ENCODE measurements at places on chromosomes 6 and 20.

DNA sequence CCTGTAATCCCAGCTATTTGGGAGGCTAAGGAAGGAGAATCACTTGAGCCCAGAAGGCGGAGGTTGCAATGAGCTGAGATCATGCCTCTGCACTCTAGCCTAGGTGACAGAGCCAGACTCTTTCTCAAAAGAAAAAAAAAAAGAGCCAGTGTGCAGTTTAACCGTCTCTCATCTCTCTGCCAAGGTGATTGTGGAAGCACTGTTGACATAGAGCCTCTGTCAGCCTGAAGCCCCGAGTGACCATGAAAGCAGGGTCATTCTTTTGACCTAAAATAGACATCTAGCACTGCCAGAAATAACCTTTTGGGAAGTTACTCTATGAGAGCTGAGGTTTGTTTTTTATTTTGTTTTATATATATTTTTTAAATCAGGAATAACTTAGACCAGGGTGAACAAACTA, 7.4 kb downstream of the DEFB127 start:
- no peak for DNase-seq

DNA sequence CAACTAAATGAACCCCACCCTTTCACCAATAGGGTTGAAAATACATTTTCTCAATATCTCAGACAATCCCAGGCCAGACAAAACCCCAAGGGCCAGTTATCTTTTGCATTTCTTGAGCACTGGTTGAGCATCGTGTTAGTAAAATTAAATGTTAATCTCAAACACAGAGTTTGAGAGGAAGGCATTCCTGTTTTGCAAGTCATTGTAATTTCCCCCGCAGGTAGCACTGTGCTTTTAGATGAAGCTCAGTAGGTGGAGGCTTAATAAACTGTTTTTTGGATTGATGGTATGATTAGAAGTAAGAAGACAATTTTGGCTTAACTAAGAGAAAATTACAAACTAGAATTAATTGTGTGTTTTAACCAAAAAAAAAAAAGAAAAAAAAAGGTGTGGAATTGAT, 998.6 kb upstream of the FLRT3 start:
- no peak for DNase-seq

- DNase-seq, result no peak
These were observed 67.8 kb downstream of the SCAND1 start for GRCh38 chr20:35886537-35886936.

DNA sequence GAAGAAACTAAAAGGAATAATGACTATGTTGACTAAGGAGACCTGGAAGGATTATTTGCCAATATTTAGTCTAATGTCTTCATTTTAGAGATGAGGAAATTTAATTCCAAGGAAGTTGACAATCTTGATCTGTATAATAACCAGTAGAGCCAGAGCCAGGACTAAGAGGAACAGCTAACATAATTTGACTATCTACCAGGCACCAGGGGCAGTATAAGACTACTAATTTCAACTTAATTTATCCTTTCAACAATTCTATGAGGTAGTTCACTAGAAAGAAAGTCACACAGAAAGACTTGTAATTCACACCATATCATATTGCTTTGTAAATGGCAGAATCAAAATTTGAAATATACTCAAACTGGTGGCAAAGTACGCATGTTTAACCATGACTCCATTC, 273.0 kb upstream of the STXBP5 start:
- no peak for DNase-seq

- no peak for DNase-seq
These were observed 226.0 kb downstream of the TPBG start for GRCh38 chr6:82589509-82590206.

GRCh38 chr6:25315194-25316177, 36.3 kb downstream of the CARMIL1 start:
- no peak for DNase-seq

DNA sequence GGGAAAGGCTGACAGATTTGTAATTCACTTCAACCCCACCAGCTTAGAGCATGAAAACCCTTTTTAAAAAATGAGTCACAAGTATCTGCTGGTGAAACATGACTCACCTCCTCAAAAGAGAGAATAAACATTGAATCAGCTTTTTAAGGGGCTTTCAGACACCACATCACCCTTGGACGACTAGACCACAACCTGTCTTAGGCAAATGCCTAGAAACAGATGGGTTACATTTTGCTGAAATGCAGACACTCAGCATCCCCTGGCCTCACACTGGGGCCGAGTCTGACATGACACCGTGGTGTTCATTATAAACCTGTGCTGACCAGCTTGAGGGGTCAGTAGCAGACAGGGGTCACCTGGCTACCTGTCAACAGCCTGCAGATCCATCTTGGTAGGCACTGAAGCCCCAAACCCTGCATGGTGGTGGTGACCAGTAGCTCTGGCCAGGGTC, 175.3 kb upstream of the CST7 start:
- no peak for DNase-seq

DNA sequence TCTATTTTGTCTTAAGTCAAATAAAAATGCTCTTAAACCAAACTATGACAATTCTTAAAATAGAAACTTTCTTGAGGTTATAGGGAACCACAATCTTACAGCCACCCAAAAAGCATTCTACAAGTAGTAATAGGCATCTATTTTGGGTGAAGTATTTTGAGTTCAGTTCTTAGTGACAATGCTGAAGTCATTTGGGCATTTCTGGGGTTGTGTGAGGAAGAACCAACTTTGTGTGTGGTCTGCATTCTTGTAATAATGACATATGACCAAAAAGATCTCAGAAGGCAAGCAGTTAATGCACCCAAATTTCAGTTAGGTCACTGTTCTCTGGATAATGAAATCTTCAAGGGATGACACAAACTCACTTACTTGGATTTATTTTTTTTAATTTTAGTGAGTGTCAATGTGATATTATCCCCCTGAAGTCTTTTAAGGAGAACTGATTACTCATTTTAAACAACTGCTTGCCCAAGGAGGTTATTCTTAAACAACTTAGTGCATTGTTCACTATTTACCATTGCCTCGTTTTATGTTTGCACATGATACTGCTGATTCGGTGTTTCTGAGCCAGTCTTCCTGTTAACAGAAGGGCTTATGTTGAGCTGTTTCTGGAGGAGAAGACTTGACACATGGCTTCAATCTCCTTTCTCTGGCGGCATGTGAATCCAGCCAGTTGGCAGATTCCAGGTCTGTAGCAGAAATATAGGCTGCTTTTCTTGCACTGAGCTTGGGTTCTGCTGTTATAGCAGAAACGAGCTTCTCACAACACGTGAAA, 618.9 kb downstream of the BCKDHB start:
- DNase-seq, result no peak

DNA sequence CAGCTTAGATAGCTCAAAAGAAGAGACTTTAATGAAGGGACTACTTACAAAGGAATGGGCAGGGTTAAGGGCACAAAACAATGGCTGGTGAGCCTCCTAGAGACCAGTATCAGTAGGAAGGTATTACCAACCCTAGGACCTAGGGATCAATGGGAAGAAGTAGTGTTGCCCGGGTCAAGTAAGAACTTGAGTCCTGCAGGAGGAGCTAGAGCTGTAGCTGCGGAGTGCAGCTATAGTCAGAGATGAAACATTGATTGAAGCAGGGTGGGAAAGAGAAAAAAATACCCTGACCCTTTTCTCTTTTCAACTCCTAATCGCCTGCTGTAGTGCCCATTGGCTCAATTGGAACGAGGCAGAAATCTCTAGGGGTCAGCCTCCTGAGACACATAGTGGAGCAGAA, 144.0 kb downstream of the FLRT3 start:
- no peak for DNase-seq

- DNase-seq, result no peak
These were observed 144.6 kb downstream of the CDKAL1 start for GRCh38 chr6:20678831-20679352.

GRCh38 chr6:111653434-111653833, 47.8 kb upstream of the TRAF3IP2 start:
- no peak for DNase-seq

- DNase-seq, result no peak
These were observed 26.5 kb downstream of the BCAS4 start for GRCh38 chr20:50821257-50821921.

GRCh38 chr6:132214716-132215115, 186.6 kb downstream of the MOXD1 start:
- DNase-seq, result no peak

Measured in kidney (tissue), 22 donors.